ENCODE measurements at places on chromosomes 11 and 22.
A peak's percentile ranks its signal among the peaks of the same experiment; 100 is the strongest.

- no peak for DNase-seq
Observed at GRCh38 chr22:48043581-48043980, 1281.1 kb downstream of the TBC1D22A start.

DNA sequence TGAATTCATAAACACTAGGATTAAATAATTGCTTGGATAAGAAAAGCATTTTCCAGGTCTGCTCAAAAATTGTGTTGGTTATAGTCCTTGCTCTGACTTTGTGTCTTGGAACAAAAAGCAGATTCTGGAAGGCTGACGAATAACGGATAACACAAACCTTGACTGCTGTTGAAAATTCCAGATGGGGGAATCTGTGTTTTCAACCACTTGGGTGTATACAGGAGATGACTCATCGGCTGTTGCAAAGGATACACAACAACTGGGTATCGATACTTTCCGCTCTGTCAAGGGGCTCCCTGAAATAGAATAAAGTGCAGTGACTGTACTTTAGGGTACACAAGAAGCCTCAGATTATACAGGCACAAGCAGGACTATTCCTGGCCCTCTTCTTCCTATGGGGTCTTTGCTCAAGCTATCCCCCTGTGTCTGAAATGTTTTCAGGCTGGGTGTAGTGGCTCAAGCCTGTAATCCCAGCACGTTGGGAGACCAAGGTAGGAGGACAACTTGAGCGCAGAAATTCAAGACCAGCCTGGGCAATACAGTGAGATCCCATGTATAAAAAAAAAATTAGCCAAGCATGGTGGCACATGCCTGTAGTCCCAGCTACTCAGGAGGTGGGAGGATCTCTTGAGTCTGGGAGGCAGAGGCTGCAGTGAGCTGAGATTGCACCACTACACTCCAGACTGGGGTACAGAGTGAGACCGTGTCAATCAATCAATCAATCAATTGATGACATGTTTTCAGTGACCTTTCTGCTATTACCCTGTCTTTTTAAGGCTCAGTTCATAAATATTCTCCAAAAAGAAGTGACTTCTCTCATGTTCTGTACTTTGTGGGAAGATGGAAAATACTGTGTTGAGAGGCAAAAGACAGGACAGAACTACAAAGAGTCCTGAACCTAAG is 48.6 kb upstream of the UCP3 start:
- DNase-seq, result peak; percentile 23

- no peak for DNase-seq
Observed at GRCh38 chr11:83456566-83456965, 170.4 kb upstream of the CCDC90B start.

- no peak for DNase-seq
Observed at GRCh38 chr11:35887737-35888136, 56.1 kb upstream of the LDLRAD3 start.

DNA sequence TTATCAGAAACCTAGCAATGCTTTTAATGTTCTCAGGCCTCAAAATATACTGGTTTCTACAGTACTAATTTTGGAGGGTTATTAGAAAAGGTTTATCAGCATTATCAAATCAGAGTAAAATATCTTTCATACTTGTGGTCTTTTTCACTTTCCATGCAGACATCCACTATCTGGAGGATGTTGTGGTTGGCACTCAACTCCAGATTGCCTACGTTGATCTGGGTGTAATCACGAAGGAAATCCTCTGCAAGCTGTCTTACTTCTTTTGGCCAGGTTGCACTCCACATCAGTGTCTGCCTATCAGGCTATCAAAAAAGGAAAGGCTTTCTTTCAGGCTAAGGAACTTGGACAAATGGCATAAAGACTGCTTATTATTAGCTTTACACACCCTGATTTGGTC is 11.6 kb downstream of the DDX17 start:
- no peak for DNase-seq

DNA sequence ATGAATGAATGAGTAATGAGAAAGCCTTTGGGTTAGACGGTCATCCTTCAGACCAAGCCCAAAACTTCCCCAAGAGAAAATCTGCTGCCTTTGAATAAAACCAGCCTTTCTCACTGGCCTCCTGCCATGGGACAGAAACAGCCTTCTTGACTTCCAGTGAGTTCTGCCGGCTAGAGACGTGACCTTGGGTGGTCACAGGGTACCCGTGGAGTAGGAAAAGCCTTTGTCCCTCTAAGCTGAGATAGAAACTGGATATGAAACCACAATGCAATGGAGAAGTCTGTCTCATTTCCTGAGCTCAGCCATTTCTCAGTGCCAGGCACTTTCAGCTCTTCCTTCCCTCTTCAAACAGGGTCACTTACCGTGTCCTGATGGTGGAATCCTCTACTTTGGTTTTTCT is 21.2 kb upstream of the YWHAH start:
- DNase-seq, result no peak

DNA sequence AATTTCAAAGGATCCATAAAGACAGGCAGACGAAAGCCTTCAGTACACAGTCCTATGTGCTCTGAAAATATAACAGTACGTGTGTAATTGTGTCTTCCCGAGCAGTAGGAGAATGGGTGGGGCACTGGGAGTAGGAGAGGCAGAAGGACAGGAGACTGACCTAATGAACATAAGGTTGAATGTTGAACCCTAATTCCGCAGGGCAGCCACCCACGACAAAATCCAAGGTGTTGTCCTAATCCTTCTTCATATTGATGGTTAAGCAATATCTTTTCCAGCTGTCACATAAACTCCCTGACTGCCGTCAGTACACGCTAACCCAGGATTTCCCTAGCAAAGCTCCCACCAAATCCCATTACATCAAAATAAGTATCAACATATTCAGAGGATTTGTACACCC is 34.5 kb downstream of the SPATA19 start:
- no peak for DNase-seq

Data from PC-3 (cell line).